ENCODE measurements at places on chromosomes 7 and 10.

GRCh38 chr10:90775351-90776028 is 82.3 kb downstream of the HTR7 start:
- DNase-seq: no peak

DNA sequence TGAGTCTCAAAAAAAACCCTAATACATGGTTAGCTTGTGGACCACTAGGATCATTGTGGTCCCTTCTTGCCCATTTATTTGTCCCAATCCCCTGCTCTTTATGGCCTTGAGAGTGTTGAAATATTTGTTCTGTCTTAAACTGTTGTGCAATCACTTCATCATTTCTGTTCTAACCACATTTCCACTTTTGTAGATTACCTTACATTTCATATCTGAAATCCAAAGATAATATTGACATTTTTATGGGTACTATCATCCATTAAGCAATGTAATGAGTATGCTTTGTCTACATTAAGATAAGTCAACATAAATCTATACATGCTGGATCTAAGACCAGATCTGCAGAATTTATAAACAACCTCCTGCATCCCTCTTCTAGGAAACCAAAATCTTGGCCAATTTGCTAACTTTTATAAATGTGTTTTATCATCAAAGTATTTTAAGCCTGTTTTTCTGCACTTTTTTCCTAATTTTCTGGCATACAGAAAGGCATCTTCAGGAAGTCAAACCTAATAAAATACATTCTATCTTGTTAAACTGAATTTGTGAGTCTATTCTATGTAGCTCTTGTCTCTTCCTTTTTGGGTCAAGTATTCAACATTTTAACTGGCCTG is 359.4 kb upstream of the CELF2 start:
- no peak for DNase-seq

DNA sequence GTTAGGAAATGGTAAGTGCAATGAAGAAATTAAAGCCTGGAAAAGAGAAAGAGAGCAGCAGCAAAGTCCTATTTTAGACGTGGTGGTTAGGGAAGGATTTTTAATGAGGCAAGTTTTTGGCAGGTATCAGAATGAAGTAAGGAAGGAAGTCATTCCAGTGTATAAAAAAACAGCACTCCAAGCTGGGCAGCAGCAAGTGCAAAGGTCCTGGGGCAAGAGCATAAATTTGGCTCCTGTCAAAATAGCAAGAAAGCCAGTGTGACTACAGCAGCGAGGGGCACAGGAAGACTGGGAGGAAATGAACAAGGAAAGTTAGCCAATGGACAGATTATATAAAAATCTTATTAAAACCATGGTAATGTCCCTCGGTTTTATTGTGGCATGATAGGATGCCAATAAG is 90.2 kb downstream of the PPP1R3A start:
- no peak for DNase-seq

GRCh38 chr7:104179178-104179577 is 28.6 kb downstream of the ORC5 start:
- DNase-seq: peak; percentile 35

GRCh38 chr7:132116369-132116768 is 459.9 kb downstream of the PLXNA4 start:
- DNase-seq: no peak

- DNase-seq: no peak
Measured at GRCh38 chr7:9719303-9719702, 1254.4 kb upstream of the PHF14 start.

- DNase-seq: peak; percentile 27
Measured at GRCh38 chr7:80060218-80060806, 74.3 kb upstream of the GNAI1 start.

GRCh38 chr10:1049425-1049958 is 573 bp upstream of the IDI1 start:
- no peak for DNase-seq
